Hippocampal formation (tissue), 2 donors: ENCODE measurements at places on chromosomes 16 and 17.

- DNase-seq: no peak
These were observed 7.5 kb downstream of the NFE2L1 start for GRCh38 chr17:48055531-48056245.

DNA sequence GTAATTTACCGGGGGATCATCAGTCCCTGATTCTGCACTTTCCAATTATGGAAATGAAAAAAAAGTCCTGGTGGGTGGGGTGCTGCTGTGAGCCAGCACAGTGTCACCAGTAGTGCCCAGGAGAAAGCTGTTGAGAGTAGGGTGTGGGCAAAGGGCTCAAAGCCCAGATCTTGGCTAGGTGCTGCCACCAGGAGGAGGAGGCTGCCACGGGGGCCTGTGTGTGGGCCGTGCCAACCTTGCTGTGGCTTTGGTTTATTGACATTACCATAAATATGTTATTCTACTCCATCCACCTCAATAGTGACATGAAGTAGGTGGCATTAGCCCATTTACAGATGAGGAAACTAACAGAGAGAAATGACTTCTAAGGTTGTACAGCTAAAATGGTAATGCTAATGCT, 6.7 kb upstream of the PRPSAP2 start:
- no peak for DNase-seq

DNA sequence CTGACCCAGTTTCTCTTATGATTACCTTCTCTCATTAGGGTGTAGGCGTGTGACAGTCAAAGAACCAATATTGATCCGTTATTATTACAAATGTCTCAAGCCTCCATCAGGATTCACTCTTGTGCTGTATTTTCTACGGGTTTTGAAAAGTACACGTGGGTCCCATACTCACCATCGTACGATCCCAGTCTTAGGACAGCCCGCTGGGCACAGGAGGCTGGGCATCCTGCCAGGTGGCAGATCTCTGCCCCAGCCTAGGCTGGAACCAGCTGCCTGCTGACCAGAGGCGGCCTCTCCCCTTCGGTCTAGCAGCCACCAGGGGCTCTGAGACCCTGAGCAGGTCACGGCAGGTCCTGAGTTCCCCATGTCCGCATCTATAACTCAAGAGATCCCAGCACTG, 2.0 kb upstream of the METRNL start:
- DNase-seq: no peak

GRCh38 chr16:23931199-23931598, 95.4 kb downstream of the PRKCB start:
- DNase-seq: no peak

- no peak for DNase-seq
These were observed 47.3 kb downstream of the TOM1L2 start for GRCh38 chr17:17924857-17925250.

- no peak for DNase-seq
These were observed 963 bp downstream of the ALG1 start for GRCh38 chr16:5072334-5073278.

GRCh38 chr17:45867702-45868101, 23.0 kb downstream of the SPPL2C start:
- no peak for DNase-seq

DNA sequence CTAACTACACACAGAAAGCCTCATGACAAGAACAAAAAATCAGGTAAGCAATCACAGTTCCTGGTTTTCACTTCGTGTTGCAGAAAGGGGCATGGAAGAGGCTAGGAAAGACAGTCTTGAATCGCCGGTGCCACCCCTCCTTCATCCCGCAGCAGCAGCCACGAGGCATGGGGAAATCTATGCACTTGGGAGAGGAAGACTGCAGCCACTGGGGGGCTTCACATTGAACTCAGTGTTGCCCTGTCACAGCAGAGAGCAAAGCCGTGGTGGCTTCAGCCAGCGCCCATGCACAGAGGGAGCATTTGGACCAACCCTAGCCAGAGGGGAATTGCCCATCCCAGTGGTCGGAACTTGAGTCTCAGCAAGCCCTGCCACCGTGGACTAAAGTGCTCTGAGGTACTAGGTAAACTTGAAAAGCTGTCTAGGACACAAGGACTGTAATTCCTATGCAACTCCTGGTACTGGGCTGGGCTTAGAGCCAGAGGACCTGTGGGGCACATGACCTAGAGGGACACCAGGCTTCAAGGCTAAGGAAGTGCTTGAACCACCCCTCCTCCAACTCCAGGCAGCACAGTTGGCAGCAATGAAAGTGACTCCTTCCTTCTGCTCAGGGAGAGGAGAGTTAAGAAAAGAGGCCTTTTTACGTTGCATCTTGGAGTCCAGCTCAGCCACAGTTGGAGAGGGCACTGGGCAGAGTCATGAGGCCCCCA, 35.2 kb upstream of the ATP2C2 start:
- no peak for DNase-seq

- no peak for DNase-seq
These were observed 25.1 kb upstream of the CNOT1 start for GRCh38 chr16:58654560-58655214.

GRCh38 chr16:51382211-51382610, 231.1 kb upstream of the SALL1 start:
- DNase-seq: no peak

DNA sequence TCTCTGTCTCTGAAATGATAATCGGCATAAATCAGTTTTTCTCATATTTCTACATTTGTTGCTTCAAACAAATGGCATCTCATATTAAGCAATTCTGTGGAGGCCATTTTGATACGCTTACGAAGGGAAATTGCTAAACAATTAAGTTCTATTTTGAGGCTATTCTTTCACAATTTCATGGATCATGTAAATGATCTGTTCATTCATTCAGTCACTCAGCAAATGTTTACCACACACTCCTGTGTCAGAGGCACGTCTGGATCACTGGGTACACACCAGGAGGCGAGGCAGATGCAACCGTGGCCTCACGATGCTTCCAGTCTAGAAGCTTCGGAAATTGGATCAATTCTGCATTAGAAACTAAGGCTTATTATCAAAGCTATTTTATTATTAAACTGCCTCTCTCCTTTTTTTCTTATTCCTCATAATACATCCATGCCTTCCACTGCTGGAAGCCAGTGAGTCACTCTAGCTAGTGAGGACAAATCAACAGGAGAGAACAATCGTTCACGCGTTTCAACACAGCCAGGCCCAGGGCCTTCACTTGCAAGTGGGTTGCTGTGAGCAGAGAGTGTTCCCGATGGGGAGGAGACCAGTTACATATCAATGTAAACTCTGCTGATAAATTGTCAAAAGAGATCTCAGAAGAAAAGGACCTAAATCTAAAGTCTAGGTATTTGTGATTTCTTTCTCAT, 11.3 kb upstream of the SLC39A11 start:
- no peak for DNase-seq

GRCh38 chr16:76946879-76947278, 244.1 kb upstream of the MON1B start:
- DNase-seq: no peak

DNA sequence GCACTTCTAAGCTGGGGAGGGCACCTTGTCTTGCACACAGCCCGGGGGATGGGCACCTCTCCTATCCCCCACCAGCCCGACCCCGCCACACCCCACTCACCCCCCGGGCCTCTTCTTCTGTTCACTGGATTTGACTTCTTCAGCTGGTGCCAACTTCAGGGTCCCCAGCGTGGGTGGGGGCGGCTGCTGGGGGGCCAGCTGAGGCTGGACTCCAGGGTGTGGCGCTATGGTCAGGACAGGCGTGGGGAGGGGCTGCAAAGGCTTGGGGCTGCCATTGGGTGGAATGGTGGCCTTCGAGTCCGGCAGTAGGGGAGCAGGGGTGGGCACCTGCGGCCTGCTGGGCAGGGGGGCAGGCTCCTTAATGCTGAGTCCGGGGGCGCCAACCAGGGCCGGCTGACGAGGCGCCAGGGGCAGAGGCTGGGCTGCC, 6.1 kb downstream of the MNT start:
- no peak for DNase-seq

DNA sequence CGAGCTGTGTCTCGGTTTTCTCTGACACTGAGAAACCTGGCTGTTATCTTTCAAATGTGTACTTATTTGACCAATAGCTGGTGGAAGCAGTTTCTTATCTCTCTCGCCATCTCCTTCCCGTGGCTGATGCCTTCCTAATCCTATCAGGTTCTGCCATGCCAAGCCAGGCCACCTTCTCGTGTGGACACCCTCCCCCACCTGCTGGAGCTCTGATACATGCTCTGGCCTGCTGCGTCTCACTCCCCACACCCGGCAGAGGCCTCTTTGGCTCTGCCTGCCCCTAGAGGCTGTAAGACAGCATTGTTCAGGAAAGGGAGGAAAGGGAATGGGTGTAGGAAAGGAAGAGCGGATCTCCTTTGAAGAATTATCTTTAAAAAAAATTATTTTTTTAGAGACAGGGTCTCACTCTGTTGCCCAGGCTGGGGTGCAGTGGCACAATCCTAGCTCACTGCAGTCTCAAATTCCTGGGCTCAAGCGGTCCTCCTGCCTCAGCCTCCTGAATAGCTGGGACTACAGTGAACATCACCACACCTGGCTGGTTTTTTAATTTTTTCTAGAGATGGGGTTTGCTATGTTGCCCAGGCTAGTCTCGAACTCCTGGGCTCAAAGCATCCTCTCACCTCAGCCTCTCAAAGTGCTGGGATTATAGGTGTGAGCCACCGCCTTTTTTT, 7.5 kb upstream of the ARMC5 start:
- DNase-seq: no peak

DNA sequence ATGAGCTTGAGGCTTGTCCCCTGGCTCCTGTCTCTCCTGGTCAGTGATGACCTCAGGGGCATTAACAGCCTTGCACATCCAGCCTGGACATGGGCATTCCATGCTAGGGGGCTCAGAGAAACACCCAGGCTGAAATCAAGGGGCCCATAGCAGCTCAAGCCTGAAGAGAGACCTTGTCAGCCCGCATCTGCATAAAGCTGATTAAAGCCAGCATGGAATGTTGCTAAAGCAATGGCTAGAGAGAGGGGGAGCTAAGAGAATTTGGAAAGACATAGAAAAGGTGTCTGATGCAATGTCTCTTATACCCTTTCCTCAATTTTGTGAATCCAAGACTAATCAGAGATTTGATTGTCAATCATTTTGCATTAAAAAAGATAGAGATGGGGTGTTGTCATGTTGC, 51.4 kb upstream of the WSCD1 start:
- DNase-seq: no peak

- peak; percentile 80 for DNase-seq
These were observed 405 bp upstream of the CBLN1 start for GRCh38 chr16:49281843-49282642.

- no peak for DNase-seq
These were observed 678.3 kb downstream of the TOX3 start for GRCh38 chr16:51868631-51869030.

- DNase-seq: no peak
These were observed 110.0 kb upstream of the CIBAR2 start for GRCh38 chr16:85222155-85222863.

DNA sequence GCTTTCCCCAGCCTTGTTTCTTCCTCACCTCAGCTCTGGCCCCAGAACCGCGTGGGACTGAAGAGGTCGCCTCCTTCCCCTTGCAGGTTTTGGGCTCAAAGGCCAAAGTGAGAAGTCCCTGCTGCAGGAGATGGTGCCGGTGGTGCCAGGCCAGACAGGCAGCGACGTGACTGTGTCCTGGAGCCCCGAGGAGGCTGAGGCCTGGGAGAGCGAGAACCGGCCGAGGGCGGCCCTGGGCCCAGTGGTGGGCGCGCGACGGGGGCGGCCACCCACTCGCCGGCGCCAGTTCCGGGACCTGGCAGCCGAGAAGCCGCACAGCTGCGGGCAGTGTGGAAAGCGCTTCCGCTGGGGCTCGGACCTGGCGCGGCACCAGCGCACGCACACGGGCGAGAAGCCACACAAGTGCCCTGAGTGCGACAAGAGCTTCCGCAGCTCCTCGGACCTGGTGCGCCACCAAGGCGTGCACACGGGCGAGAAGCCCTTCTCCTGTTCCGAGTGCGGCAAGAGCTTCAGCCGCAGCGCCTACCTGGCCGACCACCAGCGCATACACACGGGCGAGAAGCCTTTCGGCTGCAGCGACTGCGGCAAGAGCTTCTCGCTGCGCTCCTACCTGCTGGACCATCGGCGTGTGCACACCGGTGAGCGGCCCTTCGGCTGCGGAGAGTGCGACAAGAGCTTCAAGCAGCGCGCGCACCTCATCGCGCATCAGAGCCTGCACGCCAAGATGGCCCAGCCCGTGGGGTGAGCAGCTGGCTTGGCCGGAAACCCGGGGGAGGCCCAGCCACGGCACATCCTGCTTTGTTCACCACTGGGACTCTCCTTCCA, 6.0 kb downstream of the ZNF213 start:
- DNase-seq: no peak

DNA sequence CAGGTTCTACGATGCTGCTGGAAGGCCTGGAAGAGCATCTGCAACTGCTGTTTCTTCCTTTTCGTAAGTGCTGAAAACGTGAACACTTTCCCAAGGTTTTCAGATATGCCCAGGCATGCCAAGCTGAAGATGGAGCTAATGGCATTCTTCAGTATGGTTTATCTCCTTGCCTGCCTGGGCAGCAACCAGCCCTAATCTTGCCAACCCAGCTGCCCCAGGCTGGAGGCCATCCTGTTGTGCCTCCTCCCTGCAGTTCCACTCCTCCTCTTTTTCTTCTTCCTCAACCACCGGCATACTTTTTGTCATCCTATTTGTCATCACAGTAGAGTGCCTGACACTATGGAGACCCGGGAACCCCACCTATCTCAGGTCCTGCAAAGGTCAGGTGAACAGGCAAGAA, 1849.3 kb downstream of the TP53TG3F start:
- no peak for DNase-seq

DNA sequence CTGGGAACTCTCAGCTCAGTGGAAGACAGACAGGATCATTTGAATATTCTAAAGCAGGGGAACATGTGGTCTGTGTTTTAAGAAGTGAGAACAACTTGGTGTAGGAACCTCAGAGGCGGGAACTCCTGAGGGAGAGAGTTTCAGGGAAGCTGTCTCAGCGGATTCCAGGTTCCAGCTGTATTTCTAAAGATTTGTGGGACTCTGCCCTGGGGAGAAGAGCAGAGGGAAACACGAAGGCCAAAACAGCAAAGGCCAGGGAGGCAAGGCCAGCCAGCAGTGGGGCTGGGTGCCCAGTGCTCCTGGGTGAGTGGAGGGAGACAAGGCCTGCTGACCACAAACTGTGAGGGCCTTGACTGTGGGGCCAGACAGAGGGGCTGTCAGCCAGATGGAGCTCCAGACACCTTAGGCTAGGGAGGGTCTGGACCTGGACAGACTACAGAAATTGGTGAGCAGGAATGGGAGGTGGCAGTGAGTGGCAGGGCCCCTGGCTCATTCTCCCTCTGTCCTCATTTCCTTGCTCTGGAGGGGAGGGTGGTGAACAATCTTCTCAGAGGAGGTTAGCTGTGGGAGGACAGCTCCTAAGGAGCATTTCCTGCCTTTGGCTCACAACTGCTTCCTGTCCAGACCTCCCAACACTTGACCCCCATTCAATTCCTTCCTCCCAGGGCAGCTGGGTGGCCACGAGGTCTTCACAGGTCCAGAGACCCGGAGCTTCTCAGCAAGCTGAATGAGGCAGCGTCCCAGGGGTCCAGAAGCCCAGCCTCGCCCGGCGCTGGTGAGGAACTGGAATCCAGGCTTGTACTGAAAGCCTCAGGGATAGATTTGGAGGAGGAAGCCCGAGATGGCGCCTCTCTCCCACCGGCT, 21.0 kb upstream of the FZD2 start:
- peak; percentile 15 for DNase-seq

GRCh38 chr17:42363231-42363630, 25.0 kb downstream of the STAT3 start:
- no peak for DNase-seq

GRCh38 chr16:17964196-17964595, 372.3 kb downstream of the NPIPA8 start:
- DNase-seq: no peak
